Right lobe of liver (tissue), 6 donors: ENCODE measurements at places on chromosomes 2 and 18.

GRCh38 chr2:159204381-159205144 lies 81.9 kb downstream of the WDSUB1 start:
- no peak for DNase-seq
- no peak overlapping the region for H3K4me3 ChIP-seq
- no peaks in the 10 kb centered on the region for H3K36me3 ChIP-seq

GRCh38 chr18:13183359-13183758 lies 35.2 kb upstream of the LDLRAD4 start:
- no peaks in the 10 kb centered on the region for H3K27me3 ChIP-seq
- H3K4me3 ChIP-seq = no peak overlapping the region
- no peaks in the 10 kb centered on the region for H3K36me3 ChIP-seq
- no peak for DNase-seq
- peaks cover 45% of the 10 kb centered on the region for H3K4me1 ChIP-seq

- H3K4me3 ChIP-seq = no peak overlapping the region
- H3K4me1 ChIP-seq = peaks cover 44% of the 10 kb centered on the region
- H3K27ac ChIP-seq = peak overlapping the region; percentile 37
- DNase-seq = no peak
- no peaks in the 10 kb centered on the region for H3K27me3 ChIP-seq
Measured at GRCh38 chr2:241352227-241352626, 3.9 kb upstream of the FARP2 start.

- H3K27ac ChIP-seq = no peak overlapping the region
- no peak overlapping the region for H3K4me3 ChIP-seq
- peaks cover 71% of the 10 kb centered on the region for H3K4me1 ChIP-seq
- no peaks in the 10 kb centered on the region for H3K27me3 ChIP-seq
Measured at GRCh38 chr2:160457588-160457987, 36.0 kb downstream of the RBMS1 start.

- no peaks in the 10 kb centered on the region for H3K4me1 ChIP-seq
- DNase-seq = no peak
- no peak overlapping the region for H3K27ac ChIP-seq
- no peak overlapping the region for H3K4me3 ChIP-seq
- H3K27me3 ChIP-seq = no peaks in the 10 kb centered on the region
Measured at GRCh38 chr18:6737833-6738232, 8.3 kb downstream of the ARHGAP28 start.
